ENCODE measurements at places on chromosomes 4 and X. TPM values are rescaled to one million over a fixed set of nuclear protein-coding genes. Genes with fewer than 3 reads are reported as not detected.

GRCh38 chr4:102761296-102761701 lies 531 bp upstream of the MANBA start:
- DNase-seq: no peak

DNA sequence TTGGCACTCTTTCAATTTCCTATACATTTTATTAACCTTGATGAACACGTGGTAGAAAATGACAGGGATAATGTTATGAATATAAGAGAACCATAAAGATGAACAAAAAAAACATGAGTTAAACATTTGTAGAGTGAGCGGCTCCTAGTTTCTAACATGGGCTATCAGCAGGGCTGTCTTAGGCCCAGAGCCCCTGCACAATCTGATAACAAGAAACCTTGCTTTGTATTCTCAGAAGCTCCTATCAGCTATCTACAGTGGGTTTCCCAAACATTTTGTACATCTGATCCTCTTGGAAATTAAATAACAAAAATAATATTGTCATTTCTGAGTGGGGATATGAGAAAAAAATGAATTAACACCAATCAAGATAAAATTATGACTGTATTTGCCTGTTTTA lies 10.6 kb upstream of the RBPJ start:
- DNase-seq: no peak

DNA sequence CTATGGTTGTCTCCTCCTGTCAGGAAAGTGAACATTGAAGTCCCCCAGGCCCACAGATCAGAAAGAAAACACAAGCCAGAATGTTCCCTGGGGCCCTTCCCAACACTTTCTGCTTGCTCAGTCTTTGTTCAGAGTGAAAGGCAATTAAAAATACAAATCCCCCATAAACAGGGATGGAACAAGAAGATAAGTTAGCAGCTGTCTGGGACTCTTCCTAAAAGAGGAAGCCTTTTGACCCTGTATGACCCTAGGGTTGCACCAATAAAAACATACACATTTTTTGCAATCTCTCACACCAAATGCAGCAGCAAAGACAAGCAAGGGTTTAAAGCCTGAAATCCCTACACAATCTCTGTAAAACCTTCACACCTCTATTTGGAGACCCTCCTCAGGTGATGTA lies 22.6 kb downstream of the IRF2 start:
- no peak for DNase-seq

DNA sequence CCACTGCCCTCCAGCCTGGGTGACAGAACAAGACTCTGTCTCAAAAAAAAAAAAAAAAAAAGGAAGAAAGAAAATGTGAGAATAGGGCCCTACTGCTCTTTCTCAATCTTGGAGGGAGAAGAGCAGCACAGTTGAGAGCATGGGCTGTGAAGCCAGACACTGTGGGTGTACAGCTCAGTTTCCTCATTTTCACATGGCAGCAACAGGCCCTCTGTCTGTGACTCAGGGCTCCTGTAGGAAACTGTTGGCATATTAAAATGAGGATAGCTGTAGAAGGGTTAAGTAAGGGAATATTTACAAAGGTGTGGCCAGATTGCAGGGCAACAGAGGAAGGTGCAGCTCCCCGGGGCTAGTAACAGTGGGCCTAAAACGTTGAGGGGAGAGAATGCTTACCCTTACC lies 3.4 kb downstream of the AKAP14 start:
- DNase-seq: no peak

- DNase-seq: no peak
Measured at GRCh38 chr4:4825431-4825830, 34.0 kb upstream of the MSX1 start.

- DNase-seq: no peak
Measured at GRCh38 chr4:183729430-183730328, 70.6 kb downstream of the TRAPPC11 start.

- no peak for DNase-seq
Measured at GRCh38 chrX:84175958-84176357, 12.0 kb downstream of the RPS6KA6 start.

DNA sequence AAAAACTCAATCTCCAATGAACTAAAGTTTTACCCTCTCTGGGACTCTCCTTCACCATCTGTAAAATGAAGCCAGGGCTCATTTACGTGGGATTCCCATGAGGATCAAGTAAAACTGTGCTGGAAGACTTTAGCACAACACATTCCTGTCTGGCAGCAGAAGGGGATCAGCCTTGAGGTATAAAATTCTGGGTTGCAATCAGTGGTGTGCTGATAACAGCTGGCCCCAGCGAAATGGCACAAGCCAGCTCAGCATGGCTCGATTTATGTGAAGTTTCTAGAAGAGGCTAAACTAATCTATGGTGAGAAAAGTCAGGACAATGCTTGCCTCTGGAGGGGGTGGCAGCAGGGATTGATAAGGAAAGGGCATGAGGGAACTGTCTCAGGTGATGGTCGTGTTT lies 28.4 kb downstream of the ZNF630 start:
- DNase-seq: no peak

- no peak for DNase-seq
Measured at GRCh38 chr4:142142366-142143054, 506.1 kb downstream of the IL15 start.

- DNase-seq: no peak
Measured at GRCh38 chrX:2136848-2137247, 363.9 kb downstream of the DHRSX start.

GRCh38 chrX:136163689-136164088 lies 16.4 kb downstream of the FHL1 start:
- no peak for DNase-seq

- DNase-seq: no peak
Measured at GRCh38 chr4:8939840-8940742, 68.5 kb upstream of the HMX1 start.

DNA sequence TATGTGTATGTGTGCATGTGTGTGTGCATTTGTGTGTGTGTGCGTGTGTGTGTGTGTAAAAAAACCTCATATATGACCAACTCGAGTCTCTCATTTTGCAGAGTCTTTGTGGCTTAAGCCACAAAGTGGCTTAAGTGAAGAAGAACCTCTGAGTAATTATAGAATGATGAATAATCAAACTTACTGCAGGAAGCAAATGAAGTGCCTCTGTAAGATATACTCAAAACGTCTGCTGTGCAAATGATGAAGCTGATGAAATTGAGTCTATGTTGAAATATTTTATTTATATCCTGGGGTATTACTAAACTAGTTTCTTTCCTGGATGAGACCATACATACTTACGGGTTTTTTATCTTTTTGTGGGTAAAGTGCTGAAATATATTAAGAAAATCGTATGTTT lies 1198.7 kb downstream of the PCDH7 start:
- DNase-seq: no peak

DNA sequence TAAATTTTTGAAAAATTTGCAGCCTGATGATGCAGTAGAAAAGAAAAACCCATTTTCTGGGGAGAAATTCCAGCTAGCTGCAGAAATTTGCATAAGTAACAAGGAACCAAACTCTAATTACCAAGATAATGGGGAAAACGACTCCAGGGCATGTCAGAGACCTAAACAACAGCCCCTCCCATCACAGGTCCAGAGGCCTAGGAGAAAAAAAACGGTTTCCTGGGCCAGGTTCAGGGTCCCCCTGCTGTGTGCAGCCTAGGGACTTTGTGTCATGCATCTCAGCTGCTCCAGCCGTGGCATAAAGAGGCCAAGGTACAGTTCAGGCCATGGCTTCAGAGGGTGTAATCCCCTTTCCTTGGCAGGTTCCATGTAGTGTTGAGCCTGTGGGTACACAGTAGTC lies 733.7 kb upstream of the CT83 start:
- DNase-seq: no peak

- DNase-seq: no peak
Measured at GRCh38 chr4:77372375-77372774, 215.4 kb downstream of the CCNG2 start.

DNA sequence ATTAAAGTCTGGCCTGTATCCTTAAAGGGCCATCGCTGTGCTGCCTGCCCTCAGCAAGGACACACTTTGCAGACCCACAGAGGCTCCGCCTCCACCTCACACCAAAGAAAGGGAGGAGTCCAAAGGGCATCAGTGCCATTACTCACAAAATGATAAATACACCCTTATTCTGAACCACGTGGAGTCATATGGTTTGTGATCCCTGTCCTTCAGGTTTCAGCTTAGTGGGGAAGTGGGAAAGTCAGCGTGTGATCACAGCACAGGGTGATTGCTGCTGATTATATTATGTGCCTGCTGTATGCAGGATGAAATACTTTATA lies 35.9 kb upstream of the MSANTD1 start:
- no peak for DNase-seq

GRCh38 chr4:184843984-184844554 lies 18.3 kb upstream of the ACSL1 start:
- no peak for DNase-seq

DNA sequence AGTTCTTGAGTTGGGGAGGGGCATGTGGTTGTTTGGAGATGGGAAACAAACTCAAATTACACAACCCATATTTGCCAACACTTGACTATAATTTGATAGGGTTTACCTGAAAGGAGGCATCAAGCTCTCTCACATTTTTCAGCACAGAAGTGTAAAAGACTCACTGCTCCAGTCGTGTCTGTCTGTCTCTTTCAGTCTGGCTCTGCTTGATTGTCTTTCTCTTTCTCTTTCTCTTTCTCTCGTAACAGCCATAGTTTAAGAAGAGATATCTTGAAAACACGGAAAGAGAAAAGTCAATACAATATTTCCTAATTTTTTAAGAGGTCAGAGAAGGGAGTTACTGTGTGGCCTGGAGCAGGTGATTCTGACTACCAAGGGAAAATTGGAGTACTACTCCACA lies 413.6 kb upstream of the CXorf51A start:
- DNase-seq: no peak

DNA sequence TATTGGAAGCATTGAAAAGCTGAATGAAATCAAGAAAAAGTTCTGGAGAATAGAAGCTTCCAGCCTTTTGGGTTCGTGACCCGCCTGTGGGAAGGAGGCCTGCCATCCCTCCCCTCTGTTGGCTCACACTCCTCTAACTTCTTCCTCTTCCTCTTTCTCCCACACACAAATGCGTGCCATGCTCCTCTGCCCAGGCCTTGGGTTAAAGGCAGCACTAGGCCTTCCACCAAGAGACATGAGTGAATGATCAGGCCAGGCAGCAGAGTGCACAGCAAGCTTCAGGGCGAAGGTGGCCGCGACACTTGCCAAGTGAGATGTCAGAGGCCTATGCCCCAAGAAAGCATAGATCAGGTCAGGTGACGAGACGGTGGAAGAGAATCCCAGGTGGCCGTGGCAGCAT lies 38.4 kb downstream of the FAM193A start:
- no peak for DNase-seq

GRCh38 chr4:136865526-136865925 lies 666.8 kb downstream of the PCDH18 start:
- no peak for DNase-seq

RAI2 gene
- 0.17 TPM for total RNA-seq

SRPX2 gene
- not detected for total RNA-seq

ACE2 gene
- not detected for total RNA-seq

NPY2R gene
- total RNA-seq: not detected

EDA gene
- total RNA-seq: 1.6 TPM

UNC5C gene
- not detected for total RNA-seq

XAGE2 gene
- total RNA-seq: not detected

SPANXA1 gene
- not detected for total RNA-seq
